T47D (cell line): ENCODE measurements at places on chromosomes 3 and 15.

DNA sequence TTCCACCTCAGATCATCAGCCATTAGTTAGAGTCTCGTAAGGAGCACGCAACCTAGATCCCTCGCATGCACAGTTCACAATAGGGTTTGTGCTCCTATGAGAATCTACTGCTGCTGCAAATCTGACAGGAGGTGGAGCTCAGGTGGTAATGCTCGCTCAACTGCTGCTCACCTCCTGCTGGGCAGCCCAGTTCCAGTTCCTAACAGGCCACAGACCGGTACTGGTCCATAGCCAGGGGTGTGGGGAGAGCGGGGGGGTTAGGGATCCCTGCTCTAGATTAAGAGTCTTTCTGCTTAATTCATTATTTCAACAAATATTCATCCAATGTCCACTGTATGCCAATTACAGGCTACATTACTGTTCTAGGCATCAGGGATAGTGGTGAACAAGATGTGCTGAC lies 170.4 kb upstream of the KBTBD8 start:
- no peak for DNase-seq

DNA sequence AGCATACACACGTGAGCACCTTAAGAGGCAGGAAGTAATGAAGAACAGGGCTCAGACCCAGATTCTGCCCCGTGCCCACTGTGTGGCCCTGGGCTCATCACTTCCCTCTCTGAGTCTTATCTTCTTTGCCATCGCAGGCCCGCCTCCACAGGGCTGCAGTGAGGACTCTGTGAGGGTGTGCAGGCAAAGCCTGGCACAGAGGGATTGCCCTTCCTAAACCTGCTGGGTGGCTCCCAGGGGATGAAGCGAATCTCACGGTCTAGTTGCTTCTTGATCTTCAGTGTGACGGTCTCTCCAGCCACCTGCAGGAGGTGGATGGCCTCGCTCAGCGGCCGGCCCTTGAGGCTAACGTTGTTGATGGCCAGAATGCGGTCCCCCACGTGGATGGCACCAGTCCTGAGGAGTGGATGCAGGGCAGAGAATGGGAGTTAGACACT lies 32.8 kb downstream of the GRIP2 start:
- DNase-seq, result peak; percentile 68

DNA sequence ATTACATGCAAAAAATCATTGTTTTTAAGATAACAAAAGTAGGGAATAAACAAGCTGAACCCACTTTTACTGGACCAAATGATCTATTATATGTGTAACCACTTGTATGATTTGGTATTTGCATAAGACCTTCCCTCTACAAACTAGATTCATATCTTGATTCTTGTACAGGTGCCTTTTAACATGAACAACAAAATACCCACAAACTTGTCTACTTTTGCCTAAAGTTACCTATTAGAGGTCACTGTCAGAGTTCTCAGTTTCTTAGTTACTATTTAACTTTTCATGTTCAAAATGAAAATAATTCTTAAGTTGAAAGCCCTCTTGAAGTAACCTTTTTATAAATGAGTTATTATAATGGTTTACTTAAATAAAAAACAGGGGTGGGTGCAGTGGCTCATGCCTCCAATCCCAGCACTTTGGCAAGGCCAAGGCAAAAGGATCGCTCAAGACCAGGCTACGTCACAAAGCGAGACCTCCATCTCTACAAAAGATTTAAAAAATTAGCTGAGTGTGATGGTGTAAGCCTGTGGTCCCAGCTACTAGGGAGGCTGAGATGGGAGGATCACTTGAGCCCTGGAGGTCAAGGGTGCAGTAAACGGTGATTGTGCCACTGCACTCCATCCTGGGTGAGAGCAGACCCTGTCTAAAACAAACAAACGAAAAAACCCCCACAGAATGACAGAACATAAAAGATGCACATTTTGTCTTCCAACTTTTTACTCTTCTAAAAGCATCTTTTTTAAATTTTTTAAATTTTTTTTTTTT lies 16.0 kb downstream of the ACTR8 start:
- no peak for DNase-seq

DNA sequence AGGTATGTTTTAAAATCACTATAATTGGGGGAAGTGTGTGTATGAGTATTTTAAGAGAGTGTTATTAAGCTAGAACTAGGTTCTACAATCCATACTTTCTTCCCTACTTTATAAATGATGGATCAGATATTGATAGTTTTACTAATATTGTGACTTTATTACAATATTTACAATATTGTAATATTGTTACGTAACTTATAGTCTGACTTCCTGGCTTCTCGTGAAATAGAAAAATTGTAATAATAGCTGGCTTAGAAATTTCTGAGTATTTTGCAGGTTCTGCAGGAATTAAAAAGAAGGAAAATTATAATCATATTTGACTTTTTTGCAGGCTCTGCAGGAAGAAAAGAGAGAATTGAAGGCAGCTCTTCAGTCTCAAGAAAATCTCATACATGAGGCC lies 60.0 kb downstream of the CEP63 start:
- DNase-seq, result no peak

DNA sequence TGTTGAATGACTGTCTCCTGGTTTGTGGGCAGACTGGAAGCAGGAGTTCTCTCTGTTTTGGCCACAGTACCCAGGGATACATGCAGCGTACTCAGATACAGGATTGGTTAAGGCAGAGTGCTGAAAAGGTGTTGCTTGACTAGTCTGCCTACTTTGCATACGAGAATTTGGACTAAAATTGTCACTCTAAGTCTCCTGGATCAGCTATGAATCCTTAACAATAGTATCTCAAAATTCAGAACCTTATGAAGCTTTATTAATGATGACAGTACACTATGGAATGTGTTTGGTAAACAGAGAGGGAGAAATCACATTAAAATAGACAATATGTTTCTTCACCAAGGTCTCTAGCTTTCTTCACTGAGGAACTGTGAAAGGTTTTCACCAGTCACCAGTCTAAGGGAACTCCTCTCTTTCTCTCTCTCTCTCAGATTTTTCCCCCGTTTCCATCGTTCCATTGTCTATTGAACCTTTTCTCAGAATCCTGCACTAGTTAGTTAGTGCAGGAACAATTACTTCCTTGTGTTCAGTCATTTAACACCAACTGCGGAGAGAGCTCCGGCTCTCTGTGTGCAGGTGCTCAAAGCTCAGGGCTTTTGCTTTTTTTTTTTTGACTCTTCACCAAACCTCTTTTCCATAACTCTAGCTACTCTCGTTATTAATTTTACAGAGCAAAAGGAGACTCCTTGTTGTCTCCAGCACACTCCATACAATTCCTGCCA lies 85.9 kb upstream of the FNDC3B start:
- DNase-seq, result peak; percentile 48

DNA sequence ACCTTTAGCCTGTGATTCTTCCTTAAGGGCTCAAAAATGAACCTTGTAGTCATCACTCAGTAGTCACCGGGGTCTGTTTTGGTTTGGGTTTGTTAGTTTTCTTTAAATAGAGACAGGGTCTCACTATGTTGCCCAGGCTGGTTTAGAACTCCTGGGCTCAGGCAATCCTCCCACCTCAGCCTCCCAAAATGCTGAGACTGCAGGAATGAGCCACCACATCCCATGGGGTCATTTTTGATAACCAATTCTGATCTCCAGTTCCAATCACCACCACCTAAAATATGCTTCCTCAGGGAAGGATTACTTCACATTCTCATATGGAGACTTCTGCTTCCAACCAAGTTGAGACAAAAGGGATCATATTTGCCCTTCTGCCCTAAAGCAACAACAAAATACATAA lies 22.1 kb downstream of the ATP13A3 start:
- DNase-seq, result no peak

- no peak for DNase-seq
Observed at GRCh38 chr15:100708916-100709315, 106.5 kb downstream of the ASB7 start.

DNA sequence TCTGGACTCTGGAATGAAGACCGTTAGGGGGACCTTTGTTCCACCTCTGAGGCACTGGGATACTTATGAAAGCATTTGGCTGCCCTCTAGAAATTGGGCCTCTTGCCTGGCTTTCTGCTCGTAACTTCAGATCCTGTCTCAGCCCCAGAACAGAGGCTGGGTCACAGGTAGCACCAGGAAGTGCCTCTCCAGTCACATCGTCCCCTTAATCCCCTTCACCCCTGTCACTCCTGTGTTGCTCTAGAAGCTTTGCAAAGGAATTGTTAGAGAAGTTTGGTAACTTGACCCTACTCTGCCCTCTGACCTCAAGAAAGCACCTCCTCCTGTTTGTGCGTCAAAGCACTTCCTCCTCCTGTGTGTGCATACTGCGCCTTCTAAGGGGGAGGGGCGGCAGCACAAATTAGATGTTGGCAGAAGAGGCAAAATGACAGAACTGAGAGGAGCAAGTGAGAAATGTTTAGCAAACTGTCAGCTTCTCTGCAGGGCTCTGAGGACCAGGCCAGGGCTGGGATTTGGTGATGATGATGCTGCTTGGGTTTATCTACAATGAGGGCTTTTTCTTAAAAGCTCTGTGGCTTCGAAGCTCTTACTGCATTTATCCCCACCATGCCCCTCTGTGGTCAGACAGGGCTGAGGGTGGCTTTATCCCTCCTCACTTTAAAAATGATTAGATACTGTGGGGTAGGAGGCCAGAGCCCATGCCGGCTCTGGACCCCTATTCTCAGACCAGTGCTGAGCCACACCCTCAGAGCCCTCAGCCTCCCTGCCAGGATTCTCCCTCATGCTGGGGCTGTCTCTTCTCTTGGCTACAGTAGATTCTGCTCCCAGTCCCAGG lies 76.2 kb downstream of the LARS2 start:
- peak; percentile 46 for DNase-seq

GRCh38 chr15:93029836-93030429 lies 59.1 kb downstream of the RGMA start:
- DNase-seq, result no peak

GRCh38 chr3:194097141-194097882 lies 38.6 kb upstream of the HES1 start:
- DNase-seq, result peak; percentile 75

DNA sequence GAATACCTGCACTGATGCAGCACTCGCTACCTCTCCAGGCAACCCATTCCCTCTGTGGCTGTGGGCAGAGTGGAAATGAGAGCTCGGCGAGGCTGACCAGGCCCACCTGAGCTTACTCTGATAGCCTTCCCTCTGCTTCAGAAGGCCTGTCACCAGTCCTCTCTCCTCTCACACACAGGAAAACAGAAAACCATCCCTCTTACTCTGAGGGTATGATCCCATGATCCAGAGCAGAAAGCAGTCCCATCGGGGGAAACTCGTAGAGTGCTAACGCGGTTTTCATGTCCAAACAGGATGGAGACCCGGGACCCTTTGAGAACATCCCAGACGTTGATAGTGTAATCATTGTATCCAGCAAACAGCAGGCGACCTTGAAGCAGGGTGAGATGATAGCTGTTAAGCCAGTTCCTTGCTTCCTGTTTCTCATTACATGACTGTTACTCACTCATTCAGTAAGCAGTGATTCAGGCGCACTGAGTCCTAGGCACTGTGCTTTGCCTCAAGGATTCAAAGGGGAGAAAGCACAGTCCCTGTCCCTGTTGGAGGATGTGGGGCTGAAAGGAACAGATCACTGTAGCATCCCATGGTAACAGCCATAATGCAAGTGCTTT lies 11.8 kb upstream of the BCL2L10 start:
- no peak for DNase-seq

- DNase-seq, result peak; percentile 68
Observed at GRCh38 chr3:112582244-112582874, 20.5 kb downstream of the SLC35A5 start.
